ENCODE measurements at places on chromosomes 4 and X. TPM values are rescaled to one million over a fixed set of nuclear protein-coding genes. Genes with fewer than 3 reads are reported as not detected.

GAGE12J gene
- total RNA-seq: not detected

THOC2 gene
- total RNA-seq: 57.0 TPM

RNF175 gene
- not detected for total RNA-seq

KLB gene
- total RNA-seq: not detected

EVC gene
- 168 TPM for total RNA-seq

EFHC2 gene
- 0.17 TPM for total RNA-seq

XK gene
- 0.13 TPM for total RNA-seq

GAB1 gene
- 3.6 TPM for total RNA-seq

PHKA1 gene
- total RNA-seq: 19.6 TPM

ARHGAP10 gene
- total RNA-seq: 28.9 TPM

P2RY10 gene
- total RNA-seq: not detected

NPFFR2 gene
- total RNA-seq: not detected

GNRHR gene
- total RNA-seq: not detected

BTC gene
- total RNA-seq: 0.32 TPM

PACRGL gene
- 19.6 TPM for total RNA-seq

MAGEC2 gene
- not detected for total RNA-seq

DIPK2B gene
- not detected for total RNA-seq

HSD17B13 gene
- not detected for total RNA-seq

ASB11 gene
- total RNA-seq: not detected

INTS6L gene
- total RNA-seq: 6.1 TPM

BGN gene
- total RNA-seq: not detected

LDOC1 gene
- total RNA-seq: 9.0 TPM

SLC25A5 gene
- total RNA-seq: 232 TPM

EXOC1L gene
- total RNA-seq: not detected

CXCL10 gene
- not detected for total RNA-seq

SORCS2 gene
- 0.52 TPM for total RNA-seq

BEND4 gene
- total RNA-seq: not detected

MCF2 gene
- total RNA-seq: 1.9 TPM

MAGEA1 gene
- not detected for total RNA-seq

ABLIM2 gene
- 2.6 TPM for total RNA-seq

UNC5C gene
- 0.11 TPM for total RNA-seq

IL2RG gene
- not detected for total RNA-seq

USP26 gene
- total RNA-seq: not detected

SCARB2 gene
- total RNA-seq: 163 TPM

SLC25A14 gene
- 20.2 TPM for total RNA-seq

FAAH2 gene
- not detected for total RNA-seq

HTATSF1 gene
- total RNA-seq: 68.9 TPM

C4orf50 gene
- total RNA-seq: not detected

MAOB gene
- total RNA-seq: not detected

ITGB1BP2 gene
- total RNA-seq: 1.6 TPM

PFKFB1 gene
- total RNA-seq: not detected

CD99L2 gene
- total RNA-seq: 46.2 TPM

DGKK gene
- total RNA-seq: not detected

PRDM8 gene
- 86.8 TPM for total RNA-seq

ALB gene
- total RNA-seq: not detected

SPANXB1 gene
- total RNA-seq: not detected

JADE3 gene
- 1.8 TPM for total RNA-seq

IL13RA1 gene
- 34.2 TPM for total RNA-seq

AMTN gene
- total RNA-seq: not detected

PROM1 gene
- not detected for total RNA-seq

CRMP1 gene
- 5.7 TPM for total RNA-seq

KDR gene
- 19.3 TPM for total RNA-seq

HTR2C gene
- not detected for total RNA-seq

SYTL4 gene
- total RNA-seq: 3.2 TPM

NKX6-1 gene
- 0.86 TPM for total RNA-seq

HAUS7 gene
- total RNA-seq: 52.6 TPM

ARSJ gene
- 46.1 TPM for total RNA-seq

USP17L27 gene
- total RNA-seq: not detected

ZIC3 gene
- not detected for total RNA-seq

PLS3 gene
- 124 TPM for total RNA-seq
